AG04450 (cell line): ENCODE measurements at places on chromosomes 7 and 10.

GRCh38 chr10:23151071-23151470, 41.0 kb upstream of the PTF1A start:
- no peak for DNase-seq

GRCh38 chr7:25180946-25181345, 47.3 kb downstream of the NPVF start:
- DNase-seq: no peak

GRCh38 chr10:20233423-20233822, 417.2 kb downstream of the PLXDC2 start:
- DNase-seq: no peak

GRCh38 chr7:106768324-106768751, 96.7 kb upstream of the PIK3CG start:
- DNase-seq: no peak

- no peak for DNase-seq
Measured at GRCh38 chr7:28782362-28782761, 175.8 kb downstream of the TRIL start.

GRCh38 chr7:91644256-91644655, 236.2 kb downstream of the MTERF1 start:
- no peak for DNase-seq

- no peak for DNase-seq
Measured at GRCh38 chr7:82839555-82839954, 323.1 kb downstream of the PCLO start.
